ENCODE measurements at places on chromosomes 1 and 21.

DNA sequence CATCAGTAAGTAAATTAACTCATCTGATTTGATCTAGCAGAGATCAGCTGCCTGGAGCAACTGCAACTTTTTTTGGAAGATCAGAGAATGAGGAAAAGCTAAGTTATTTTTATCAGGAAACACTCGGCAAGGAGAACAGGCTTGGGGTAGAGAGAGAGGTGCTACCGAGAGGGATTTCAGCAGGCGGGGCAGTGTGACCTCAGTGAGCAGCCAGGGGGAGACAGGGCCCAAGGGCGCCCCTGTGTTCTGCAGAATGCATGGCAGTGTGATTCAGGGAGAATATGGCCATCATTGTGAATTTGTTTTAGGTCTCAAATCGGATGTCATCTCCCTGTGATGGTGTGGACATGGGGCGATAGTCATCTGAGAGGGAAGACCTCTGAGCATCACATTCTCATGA, 484.1 kb upstream of the VAMP3 start:
- no peak for DNase-seq

DNA sequence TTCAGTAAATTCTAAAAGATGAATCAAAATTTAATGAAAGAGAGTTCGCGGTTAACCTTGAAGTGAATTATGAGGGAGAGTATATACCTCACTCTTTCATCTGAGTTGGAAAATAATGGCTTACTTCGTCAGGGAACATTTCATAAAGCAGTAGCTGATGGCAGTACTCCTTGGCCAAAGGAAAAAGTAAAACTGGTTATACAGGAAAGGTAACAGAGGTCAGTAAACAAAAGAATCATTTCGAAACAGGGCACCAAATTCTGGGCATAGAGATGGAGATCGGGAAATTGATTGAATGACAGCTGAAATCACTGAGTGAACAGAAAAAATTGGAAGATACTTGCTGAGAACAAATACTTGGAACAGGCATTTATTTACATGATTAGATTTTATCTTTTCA, 199.0 kb downstream of the OLFM3 start:
- no peak for DNase-seq

DNA sequence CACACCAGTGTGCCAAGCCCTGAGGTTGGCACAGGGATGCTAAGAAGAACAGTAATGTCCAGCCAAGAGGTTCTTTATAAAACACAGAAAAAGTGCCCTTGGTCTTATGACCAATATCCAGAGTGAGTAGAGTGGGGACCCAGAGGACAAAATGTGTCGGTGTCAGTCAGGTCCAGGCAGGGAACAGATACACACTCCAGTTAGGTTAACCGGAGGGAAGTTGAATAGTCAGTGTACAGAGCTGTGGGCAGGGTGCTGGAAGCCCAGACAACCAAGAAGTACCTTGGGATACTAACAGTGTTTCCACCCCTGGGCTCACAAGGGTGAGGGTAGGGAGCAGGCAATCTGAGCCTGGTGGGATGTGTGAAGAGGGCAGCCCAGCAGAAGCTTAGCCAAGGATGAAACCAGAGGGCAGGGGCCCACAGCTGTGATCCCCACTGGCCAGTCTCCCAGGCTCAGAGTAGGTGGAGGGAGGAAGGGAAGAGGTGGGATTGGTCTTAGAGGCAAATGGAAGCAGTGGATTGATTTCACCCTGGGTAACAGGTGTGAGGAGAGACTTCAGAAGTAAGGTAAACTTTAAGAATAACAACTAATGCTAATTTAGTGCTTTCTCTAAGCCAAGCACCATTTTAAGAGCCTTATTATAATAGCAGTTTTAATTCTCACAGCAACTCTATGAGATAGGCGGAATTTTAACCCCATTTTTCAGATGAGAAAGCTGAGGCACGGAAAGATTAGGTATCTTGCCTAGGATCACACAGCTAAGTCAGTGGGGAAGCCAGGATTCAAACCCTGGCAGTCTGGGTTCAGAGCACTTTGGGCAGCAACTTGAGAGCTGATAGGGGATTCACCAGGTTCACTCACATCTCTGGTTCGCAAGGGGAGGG, 143.4 kb upstream of the HOOK1 start:
- DNase-seq = no peak

GRCh38 chr1:222790115-222790514, 24.7 kb upstream of the DISP1 start:
- no peak for DNase-seq

DNA sequence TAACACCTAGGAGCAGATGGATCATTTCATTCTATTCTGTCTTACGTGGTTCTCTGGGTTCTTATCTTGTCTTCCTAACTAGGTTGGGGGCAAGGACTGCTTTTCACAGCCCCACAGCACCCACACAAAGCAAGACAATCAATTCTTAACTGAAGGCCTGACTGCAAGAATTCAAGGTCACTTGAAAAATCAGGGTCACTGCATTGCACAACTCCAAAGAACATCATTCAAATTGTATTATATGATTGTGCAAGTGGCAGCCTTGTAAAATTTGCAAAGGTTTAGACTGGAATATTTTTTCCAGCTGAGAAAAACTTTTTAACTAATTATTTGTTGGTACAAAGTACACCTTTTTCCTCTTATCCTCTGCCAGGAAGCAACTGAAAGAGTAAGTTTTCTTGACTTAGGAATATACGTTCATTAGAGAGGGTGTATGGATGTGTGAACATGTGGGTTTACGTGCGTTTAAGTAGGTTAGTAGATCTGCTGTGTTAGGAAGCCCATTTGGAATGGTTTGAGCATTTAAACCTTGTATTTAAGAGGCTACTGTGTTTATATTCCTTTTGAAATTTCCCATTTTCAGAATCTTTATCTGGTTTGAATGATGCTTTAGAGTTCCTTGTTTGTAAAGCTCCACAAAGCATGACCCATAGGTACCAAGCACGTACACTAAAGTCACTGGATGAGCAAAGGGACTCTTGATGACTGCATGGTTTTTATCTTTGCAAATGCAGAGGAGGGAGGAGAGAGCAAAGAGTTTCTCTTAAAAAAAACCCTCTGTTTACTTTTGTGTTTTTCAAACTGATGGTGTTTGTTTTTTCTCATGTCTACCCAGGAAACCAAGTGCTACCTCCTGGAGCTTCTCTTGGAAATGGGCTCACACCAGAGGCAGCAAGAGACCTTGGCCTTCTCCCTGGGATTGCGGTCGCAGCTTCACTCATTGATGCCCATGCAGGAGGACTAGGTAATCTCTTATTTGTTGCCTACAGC, 214.9 kb downstream of the FGGY start:
- DNase-seq = no peak

- DNase-seq = no peak
Measured at GRCh38 chr1:229993060-229993459, 74.0 kb upstream of the GALNT2 start.

DNA sequence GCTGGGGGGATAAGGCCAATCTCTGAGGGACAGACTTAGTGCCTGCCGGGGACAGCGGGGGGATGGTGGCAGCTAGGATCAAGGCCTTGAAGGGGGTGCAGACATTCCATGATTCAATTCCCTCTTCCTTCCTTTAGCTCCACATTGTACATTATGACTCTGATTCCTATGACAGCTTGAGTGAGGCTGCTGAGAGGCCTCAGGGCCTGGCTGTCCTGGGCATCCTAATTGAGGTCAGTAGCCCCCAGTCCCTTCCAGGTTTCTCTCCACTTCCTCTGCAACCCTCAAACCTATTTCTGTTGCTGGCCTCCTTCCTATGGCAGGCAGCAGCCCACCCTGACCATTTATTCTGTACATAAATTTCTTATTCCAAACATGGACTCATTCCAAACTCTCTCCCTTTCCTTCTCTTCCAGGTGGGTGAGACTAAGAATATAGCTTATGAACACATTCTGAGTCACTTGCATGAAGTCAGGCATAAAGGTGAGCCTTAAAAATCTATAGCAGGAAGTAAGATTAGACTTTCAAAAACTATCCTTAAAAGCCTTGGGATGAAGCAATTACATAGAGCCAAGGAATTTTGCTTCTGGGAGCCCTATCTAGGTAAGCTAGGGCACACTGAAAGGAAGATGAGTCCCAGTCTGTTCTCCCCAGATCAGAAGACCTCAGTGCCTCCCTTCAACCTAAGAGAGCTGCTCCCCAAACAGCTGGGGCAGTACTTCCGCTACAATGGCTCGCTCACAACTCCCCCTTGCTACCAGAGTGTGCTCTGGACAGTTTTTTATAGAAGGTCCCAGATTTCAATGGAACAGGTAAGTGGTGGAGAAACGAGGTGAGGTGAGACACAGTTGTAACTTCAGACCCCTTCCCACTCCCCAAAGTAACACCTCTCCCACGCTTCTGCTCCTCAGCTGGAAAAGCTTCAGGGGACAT, 5.1 kb downstream of the CA14 start:
- no peak for DNase-seq

- peak; percentile 61 for DNase-seq
Measured at GRCh38 chr1:98327220-98327861, 334.2 kb upstream of the SNX7 start.

DNA sequence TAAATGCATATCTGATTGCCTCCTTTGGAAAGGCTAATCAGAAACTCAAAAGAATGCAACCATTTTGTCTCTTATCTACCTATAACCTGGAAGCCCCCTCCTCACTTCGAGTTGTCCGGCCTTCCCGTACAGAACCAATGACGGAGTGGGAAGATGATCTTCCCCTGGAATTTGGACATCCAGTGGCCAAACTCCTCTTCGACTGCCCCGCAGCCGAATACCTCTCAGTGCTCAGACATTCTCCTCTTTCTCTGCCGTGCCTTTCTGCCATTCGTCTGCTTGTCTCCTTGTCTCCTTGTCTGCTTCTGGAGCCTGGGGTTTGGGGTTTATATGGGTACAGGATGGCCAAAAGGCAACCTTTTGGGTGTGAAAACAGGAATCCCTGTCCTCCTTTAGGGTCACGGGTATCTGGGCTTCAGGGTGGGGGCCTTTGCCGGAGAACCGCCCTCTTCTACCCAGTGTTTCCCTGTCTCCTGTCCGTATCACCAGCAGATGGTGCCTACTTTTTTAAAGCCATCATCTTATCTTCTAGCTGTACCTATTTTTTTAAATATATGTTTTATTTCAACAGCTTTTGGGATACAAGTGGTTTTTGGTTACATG, 35.9 kb upstream of the RAB4A start:
- DNase-seq = no peak

DNA sequence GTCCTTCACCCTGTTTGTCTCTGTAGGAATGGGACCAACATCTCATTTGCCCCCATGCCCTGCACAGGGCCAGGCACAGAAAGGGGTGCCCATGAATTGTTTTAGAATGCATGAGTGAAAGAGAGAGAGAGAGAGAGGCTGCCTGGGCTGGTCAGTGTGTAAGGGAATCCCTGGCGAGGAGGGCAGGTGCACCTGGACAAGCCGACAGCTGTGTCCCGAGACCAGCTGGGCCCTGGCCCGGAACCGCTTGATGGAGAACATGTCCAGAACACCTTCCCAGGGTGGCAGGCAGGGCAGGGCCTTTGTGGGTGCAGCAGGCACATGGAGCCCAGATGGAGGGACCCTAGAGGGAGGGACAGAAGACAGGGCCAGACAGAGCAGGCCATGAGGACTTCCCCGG, 22.7 kb downstream of the SPOCD1 start:
- DNase-seq = no peak

- no peak for DNase-seq
Measured at GRCh38 chr1:18373882-18374493, 106.7 kb upstream of the KLHDC7A start.

GRCh38 chr1:47725992-47726855, 271.0 kb downstream of the TRABD2B start:
- DNase-seq = no peak

GRCh38 chr1:170071378-170071777, 3.1 kb downstream of the KIFAP3 start:
- DNase-seq = no peak

GRCh38 chr1:71839876-71840275, 442.5 kb downstream of the NEGR1 start:
- no peak for DNase-seq

DNA sequence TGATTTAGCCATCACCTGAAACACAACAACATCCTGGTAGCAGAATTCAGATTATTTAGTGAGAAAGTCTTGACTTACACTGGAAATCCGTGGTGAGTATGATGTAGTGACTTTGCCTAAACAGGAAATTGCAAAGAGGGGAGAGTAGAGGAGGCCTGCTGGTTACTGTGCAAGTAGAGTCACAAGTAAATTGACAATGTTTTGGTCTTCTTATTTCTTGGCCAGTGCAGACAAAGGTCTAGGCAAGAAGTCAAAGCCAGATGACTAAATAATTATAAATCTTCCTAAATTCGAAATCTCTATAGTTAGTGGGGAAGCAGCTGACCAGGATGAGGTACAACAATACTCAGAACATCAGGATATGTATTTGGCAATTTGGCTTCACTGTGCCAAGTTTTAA, 159.5 kb upstream of the KCTD3 start:
- no peak for DNase-seq

- DNase-seq = peak; percentile 19
Measured at GRCh38 chr1:179550746-179551682, 24.7 kb downstream of the NPHS2 start.

DNA sequence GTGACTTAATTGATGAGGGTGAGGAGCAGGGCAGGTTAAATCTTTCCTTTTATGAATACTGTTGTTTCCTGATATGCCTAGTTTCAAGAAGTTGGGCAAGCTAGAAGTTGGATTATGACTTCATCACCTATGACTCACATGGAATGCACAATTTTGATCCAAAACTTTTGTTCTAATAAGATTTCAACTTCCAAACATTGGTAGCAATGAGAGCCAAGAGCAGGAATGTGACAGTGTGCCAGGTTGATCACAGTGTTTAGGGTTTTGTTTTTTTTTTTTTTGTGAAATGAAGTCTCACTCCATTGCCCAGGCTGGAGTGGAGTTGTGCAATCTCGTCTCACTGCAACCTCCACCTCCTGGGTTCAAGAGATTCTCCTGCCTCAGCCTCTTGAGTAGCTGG, 349.4 kb downstream of the DUSP10 start:
- peak; percentile 72 for DNase-seq

GRCh38 chr1:201348211-201348566, 29.3 kb downstream of the TNNT2 start:
- DNase-seq = peak; percentile 38

- peak; percentile 89 for DNase-seq
Measured at GRCh38 chr1:36133484-36133883, 8.5 kb upstream of the COL8A2 start.

DNA sequence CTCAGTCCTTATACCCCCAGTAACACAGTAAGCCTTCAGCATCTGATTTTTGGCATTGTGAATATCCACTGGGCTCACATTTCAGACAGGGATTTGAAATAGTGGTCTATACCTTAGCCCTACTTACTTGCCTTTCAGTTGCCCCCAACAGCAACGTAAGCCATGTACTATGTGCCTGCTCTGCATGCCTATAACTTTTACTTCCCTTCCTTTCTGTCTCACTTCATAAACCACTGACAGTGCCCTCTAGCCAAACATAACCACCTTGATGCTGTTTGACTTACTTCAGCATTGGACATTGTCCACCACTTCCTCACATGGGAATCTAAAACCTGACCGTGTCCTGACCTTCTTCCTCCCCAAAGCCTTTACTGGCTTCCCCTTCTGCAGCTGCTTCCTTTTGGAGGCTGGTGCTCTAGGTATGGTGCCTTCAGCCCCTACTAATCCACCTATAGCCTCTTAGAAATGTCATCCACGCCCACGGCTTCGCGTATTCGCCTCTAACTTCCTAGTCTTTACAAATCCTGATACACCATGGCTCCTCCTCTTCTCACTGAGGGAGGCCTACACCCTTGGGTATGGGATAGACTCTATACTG, 3.6 kb upstream of the ZNF672 start:
- no peak for DNase-seq

GRCh38 chr1:164755690-164756089, 196.7 kb downstream of the PBX1 start:
- DNase-seq = no peak

Measured in fibroblast of skin of left quadriceps (primary cell).